ENCODE measurements at places on chromosomes 1 and 21.

- DNase-seq, result peak; percentile 58
Observed at GRCh38 chr1:89041119-89041641, 18.5 kb upstream of the GBP3 start.

DNA sequence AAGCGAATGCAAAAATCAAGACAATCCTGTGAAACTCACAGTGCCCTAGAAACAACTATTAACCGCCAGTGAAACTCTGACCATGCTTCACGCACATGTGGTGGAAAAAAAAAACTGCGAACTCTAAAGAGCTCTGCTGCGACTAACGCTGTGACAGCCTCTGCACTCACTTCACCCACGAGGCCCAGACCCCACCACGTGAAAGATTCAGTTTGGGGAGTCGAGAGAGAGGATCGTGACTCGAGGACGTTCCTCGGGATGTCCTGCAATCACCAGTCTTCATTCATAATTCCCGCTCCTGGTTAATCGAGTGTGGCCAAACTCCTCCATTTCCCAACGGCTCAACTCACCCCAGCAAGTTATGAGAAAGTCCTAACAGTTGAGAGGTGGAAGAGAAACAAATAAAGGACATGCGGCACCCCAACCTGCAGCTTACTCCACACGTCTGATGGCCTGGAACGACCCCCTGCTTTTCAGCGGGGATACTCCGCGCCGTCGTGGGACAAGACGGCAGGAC is 1.1 kb downstream of the SERBP1 start:
- peak; percentile 20 for DNase-seq

DNA sequence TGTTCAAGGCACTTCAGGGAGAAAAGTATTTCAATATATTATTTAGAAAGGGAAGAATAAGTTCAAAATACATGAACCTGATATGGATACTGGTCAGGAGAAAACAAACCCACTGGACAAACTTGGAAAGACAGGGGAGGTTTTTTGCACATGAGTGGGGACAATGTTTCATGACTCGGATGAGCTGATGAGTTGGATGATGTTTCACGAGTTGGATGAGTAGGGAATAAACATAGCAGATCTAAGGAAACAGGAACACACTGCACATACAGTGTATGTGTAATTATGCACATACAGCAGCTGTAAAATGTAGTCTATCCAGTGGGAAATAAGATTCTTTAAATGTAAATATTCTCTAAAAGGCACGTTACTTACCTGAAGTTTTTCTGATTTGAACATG is 682.9 kb upstream of the ADAMTS5 start:
- peak; percentile 4 for DNase-seq

- no peak for DNase-seq
Observed at GRCh38 chr1:202234331-202235002, 40.9 kb downstream of the LGR6 start.

- no peak for DNase-seq
Observed at GRCh38 chr1:62317021-62317768, 2.0 kb downstream of the KANK4 start.

GRCh38 chr1:24632832-24633175 is 10.3 kb upstream of the SRRM1 start:
- no peak for DNase-seq

- no peak for DNase-seq
Observed at GRCh38 chr21:45094412-45094811, 20.0 kb downstream of the ADARB1 start.

GRCh38 chr1:47309427-47309826 is 4.5 kb downstream of the STIL start:
- DNase-seq, result no peak

GRCh38 chr1:87578464-87578863 is 249.8 kb downstream of the LMO4 start:
- DNase-seq, result no peak

GRCh38 chr1:155645034-155645598 is 35.1 kb downstream of the MSTO1 start:
- DNase-seq, result peak; percentile 57

- no peak for DNase-seq
Observed at GRCh38 chr21:16323596-16323995, 593.8 kb downstream of the USP25 start.

GRCh38 chr1:24222793-24223192 is 35.7 kb upstream of the IFNLR1 start:
- no peak for DNase-seq

- no peak for DNase-seq
Observed at GRCh38 chr1:193060406-193060805, 994 bp downstream of the RO60 start.

DNA sequence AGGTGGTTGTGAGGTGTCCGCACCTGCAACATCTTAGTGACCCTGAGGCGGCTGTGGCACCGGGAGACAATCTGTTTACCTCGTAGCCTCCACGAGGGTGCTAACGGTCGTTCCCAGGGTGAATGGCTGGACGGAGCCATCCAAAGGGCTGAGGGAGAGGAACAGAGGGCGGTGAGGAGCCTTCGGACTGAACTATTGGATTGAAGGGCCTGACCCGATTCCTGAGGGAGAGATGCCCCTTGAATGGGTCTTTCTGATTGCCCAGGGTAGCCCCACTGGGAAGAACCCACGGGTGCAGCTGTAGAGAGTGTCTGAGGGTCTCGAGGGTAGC is 2.3 kb downstream of the NR5A2 start:
- no peak for DNase-seq

DNA sequence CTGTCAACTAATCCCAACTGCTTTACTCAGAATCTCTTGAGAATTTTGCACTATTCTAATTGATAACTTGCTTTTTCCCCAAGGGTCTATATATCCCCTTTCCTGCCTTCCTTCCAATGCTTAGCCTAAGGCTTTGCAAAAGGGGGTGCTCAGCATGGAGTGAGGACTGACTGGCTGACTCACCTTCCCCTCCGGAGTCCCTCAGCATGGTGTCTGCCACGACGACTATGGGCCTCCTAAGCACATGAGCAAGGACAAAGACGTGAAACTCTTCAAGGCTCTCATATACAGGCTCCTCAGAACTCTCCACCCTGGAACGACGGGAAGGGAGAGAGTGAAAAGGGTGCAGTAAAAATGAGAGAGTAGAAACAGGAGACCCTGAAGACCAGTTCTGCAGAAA is 13.2 kb upstream of the MTMR11 start:
- DNase-seq, result no peak

- no peak for DNase-seq
Observed at GRCh38 chr1:157575744-157576143, 22.1 kb downstream of the FCRL4 start.

- no peak for DNase-seq
Observed at GRCh38 chr1:94336991-94337390, 81.2 kb upstream of the ABCD3 start.

GRCh38 chr1:17209430-17209829 is 4.5 kb downstream of the PADI1 start:
- no peak for DNase-seq

DNA sequence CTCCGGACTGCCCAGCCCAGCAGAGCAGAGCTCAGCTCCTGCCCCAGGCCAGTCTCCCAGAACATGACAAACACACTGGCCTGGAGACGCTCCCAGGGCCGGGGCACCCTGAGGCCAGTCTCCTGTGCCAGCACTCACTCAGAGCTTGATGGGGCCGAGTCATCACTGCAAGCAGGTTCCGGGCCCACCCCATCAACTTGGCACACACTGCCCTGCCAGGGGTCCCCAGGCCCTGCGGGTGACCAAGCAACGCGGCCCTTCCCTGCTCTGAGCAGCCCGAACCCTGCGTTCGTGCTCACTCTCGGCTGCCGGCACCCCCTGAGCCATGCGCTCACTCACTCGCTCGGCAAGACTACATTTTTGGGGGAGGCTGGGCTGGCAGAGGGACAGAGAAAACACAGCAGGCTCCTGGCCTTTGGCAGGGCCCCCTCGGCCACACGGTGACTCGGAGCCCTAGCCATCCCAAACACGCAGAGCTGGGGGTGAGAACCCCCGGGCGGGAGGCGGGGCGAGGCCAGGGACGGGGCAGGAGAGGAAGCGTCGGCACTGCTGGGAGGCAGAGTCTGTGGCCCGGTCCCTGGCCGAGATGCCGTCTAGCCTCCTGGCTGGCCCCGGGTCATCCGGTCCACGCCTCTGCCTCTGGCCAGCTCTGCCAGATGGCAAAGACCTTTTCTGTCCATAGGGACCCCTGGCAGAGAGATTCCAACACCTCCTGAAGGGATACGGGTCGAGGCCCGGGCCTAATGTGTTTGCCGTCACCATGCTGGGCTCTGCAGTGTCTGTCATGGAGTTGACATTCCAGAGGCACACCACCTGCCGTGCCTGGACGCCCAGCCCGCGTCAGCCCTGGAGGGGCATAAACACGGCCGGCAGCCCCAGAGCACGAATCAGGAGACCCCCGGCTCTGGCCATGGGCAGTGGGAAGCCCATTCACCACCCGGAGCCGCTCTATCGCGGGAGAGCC is 68.0 kb downstream of the MEGF6 start:
- peak; percentile 95 for DNase-seq

GRCh38 chr21:26847921-26848320 is 2.7 kb upstream of the ADAMTS1 start:
- no peak for DNase-seq

DNA sequence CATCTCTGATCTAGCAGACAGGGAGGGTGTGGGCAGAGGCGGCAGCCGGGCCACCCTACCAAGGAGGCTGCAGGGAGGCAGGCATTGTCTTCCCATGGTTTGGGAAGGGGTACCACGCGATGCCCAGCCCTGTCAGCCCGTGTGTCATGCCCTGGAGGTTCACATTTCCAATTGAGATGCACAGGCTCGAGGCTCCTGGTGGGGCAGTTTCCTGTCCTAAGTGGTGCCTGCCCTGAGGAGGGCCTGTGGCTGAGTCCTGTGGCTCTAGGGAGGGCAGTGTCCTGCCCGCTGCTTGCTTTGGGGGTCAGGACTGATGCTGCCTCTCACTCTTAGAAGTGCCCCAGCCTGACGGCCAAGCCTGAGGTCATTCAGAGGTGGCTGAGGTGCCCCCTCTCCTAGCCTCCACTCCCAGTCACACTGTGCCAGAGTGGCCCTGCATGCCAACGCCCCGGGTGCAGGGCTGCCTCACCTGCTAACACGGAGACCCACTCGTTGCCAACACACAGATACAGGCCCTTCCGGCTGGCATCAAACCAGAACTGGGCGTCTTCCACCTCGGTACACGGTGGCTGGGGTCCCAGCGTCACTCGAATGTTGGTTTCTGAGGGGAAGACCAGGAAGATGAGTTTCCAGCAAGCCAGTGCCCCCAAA is 11.9 kb downstream of the KRTAP10-1 start:
- DNase-seq, result no peak

DNA sequence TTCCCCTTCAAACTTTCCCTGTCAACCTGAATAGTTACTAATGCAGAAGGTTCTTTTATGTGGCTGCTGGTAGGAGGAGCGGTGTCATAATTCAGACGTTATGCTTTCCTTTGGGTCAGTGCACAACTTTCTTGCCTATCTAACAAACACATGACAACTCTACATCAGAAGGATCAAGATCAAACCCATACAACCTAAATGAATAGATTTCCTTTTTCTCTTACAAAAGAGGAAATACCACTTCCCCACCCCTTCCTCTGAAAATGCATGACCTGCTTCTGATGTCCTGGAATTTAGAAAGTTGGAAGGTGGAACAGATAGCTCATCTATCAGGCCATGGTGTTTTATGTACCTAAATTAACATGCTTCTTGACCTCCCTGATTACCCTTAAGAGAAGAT is 75.7 kb upstream of the ADGRL4 start:
- DNase-seq, result no peak

GRCh38 chr1:114462341-114462740 is 48.7 kb downstream of the TRIM33 start:
- DNase-seq, result no peak

DNA sequence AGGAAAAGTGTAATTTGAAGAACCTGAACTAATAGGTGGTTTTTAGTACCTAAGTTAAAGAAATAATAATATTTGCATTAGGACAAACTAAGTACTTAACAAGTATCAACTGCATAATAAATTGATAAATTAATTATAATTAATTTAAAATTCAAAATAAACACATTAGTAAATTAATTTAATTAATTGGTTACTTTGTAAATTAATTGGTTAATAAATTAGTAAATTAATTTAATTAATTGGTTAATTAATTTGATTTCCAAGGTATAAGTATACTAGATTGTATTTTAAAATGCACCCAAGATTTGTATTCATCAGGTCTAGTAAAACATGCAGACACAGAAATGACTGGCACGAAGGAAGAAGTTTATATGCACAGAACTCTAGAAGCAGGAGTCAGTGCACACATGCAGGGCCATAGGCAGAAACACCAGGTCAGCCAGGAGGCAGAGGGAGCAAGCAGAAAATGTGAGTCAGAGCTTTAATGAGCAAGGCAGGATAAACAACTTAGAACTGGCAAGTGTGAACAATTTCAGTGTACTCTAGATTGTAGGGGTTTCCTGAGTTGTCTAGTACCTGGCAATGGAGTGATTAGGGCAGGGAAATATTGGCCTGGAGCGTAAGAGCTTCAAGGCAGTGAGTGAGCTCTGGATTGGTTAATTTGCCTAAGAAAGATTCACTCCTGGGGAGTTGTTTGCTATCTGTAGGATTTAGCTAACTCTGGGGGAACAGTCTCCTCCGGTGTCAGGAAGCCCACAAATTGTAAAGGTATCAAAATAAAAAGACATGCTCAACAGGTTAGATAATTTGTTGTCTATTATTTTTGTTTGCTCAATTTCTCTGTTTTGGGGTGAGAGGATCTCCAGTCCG is 665.7 kb downstream of the MRPL39 start:
- DNase-seq, result peak; percentile 19

DNA sequence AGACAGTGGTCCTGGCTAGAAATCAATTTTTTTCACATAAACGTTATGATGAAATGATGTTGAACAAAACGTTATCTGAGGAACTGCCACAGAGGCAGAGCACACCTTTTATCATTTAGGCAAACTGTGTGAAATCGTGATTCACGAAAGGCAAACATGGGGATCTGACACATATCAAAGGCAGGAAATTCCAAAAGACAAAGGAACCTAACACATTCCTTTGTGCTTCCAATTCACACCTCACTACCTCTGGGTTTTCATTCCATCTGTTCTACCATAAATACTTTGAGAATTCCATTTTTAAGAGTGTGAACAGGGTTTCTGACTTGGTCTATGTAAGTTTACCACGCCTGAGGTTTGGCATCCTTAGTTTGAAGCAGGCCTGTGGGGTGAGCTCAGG is 119.5 kb upstream of the KRTAP19-8 start:
- no peak for DNase-seq

DNA sequence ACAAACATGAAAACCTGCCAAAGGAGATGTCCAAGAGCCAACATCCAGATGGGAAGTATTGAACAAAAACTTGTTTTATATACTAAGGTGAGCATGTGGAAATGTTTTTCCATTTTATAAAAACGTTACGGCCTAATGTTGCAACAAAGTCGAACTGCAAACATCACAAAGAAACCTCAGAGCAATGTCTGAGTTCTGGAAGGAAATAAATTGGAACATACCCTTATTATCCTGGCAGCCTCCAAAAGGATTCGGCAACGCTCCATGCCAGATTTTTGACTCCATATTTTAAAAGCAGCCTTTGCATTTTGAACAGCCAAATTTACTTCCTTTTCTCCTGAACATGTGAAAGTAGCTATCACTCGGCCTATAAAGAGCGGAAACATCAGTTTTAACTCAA is 3.3 kb downstream of the ALDH9A1 start:
- DNase-seq, result no peak

GRCh38 chr1:80509965-80510522 is 1290.7 kb upstream of the ADGRL2 start:
- no peak for DNase-seq

Measured in RPMI7951 (cell line).